ENCODE measurements at places on chromosomes 5 and 9.

- DNase-seq: no peak
These were observed 4.5 kb downstream of the SLC12A7 start for GRCh38 chr5:1107167-1108022.

DNA sequence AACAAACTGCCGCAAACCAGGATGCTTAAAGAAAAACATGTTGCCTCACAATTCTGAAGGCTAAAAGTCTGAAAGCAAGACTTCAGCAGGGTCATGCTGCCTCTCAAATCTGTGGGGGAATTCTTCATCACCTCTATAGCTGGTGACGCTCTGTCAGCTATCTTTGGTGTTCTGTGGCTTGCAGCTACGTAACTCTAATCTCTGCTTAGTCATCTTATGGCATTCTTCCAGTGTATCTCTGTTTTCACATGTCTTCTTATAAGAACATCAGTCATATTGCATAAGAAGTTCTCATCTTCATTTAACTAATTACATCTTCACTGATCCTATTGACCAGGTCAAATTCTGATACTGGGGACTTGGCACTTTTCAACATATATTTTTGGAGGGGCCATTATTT, 243.0 kb downstream of the CDH10 start:
- DNase-seq: no peak

- no peak for DNase-seq
These were observed 47.8 kb upstream of the SUSD3 start for GRCh38 chr9:93010704-93011103.

- no peak for DNase-seq
These were observed 665.5 kb upstream of the ZNF608 start for GRCh38 chr5:125411744-125412560.

GRCh38 chr5:94432499-94432898, 185.9 kb downstream of the KIAA0825 start:
- DNase-seq: no peak

- DNase-seq: no peak
These were observed 85.9 kb downstream of the NTRK2 start for GRCh38 chr9:84755380-84755779.

DNA sequence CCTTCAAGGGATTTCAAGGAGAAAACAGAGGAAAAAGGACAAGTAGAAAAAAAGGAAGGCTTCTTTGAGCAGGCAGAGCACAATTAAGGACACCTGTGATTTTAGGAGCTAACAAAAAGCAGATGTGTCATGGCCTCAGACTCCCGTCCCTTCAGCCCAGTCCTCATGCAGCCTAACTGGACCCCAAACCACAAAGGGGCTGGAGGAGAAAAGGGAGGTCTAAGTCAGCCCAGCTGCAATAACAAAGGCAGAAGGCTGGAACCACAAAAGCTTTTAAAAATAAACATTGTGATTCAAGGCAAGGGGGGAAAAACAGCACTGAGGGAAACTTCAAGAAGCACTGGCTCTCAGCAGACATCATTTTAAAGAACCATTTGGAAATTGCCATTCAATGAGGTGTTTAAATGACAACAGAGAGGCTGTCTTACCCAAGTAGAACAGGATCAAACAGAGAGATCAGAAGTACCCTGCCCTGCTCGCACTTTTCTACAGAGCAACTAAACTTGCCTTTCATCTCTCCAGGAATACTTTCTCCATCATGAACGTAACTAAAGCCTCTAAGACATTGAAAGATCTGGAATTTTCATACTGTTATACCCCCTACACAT, 89.3 kb downstream of the SEMA5A start:
- no peak for DNase-seq

DNA sequence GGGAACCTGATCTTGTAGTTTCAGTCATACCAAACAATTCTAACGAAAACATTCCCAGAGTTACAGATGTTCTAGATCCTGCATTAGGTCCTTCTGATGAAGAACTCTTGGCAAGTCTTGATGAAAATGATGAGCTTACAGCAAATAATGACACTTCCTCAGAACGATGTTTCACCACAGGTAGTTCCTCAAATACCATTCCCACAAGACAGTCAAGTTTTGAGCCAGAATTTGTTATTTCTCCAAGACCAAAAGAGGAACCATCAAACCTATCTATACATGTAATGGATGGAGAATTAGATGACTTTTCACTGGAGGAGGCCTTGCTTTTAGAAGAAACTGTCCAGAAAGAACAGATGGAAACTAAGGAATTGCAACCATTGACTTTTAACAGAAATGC, 21.0 kb downstream of the RMI1 start:
- no peak for DNase-seq

DNA sequence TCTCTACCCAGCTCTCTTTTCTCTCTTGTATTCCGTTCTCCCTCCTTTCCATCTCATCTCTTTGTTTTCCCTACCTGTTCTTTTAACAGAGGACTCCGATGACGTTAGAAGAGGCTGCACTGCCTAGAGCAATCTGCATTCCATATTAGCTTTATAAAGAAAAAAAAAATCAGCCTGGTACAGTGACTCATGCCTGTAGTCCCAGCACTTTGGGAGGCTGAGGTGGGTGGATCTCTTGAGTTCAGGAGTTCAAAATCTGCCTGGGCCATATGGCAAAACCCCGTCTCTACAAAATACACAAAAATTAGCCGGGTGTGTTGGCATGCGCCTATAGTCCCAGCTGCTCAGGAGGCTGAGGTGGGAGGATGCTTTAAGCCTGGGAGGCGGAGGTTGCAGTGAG, 49.0 kb downstream of the DAPK1 start:
- DNase-seq: no peak
